ENCODE measurements at places on chromosomes 12 and 14. TPM values are rescaled to one million over a fixed set of nuclear protein-coding genes. Genes with fewer than 3 reads are reported as not detected.

The PLEK2 gene
- 9.1 TPM for total RNA-seq

The TAS2R14 gene
- total RNA-seq: 1.4 TPM

GRCh38 chr12:110079477-110080400 lies 31.4 kb upstream of the C12orf76 start:
- no peaks in the 10 kb centered on the region for H3K27me3 ChIP-seq

GRCh38 chr12:130375296-130376287 lies 37.9 kb downstream of the PIWIL1 start:
- no peak overlapping the region for H3K27ac ChIP-seq
- peaks cover 15% of the 10 kb centered on the region for H3K27me3 ChIP-seq
- H3K4me1 ChIP-seq: no peaks in the 10 kb centered on the region
- no peak for DNase-seq
